ENCODE measurements at places on chromosomes 2 and 18.

DNA sequence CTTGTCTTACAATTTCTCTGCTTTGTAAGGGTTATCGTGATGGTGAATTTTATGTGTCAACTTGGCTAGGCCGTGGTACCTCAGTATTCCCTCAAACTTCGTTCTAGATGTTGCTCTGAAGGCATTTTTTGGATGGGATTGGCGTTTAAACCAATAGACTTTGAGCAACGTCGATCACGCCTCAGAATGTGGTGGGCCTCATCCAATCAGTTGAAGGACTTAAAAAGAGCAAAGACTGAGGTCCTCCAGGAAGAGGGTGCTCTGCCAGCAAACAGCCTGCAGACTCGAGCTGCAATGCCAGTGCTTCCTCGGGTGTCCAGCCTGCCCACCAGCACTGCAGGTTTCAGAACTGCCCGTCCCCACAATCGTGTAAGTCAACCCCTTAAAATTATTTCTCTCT is 145.8 kb upstream of the SALL3 start:
- no peak for DNase-seq

DNA sequence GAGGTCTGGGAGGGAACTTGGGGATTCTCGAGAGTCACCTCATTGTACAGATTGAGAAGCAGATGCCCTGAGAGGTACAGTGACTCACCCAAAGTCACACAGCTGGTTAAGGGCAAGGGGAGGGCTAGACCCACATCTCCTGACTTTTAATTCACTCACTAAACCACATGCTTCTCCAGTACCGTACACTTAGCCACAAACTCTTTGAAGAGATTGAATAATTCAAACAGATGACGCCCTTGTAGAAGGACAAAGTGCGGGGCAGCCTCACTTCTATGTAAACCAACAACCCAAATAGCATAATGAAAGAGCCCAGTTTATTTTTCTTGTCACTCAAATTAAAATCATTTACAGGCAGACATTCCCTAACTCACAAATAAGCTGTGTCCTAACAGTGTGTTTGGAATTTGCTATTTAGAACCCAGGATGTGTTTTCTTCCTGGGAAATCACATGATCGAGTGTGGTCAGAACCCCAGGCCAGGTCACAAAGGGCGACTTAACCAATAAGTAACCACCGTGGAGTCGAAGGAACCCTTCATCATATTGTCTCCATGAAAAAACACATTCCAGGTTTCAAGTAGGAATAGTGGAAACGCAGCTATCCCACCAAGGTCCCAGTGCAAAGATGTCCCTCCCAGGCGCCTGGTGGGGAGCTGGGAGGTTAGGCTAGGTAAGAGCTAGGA is 35.8 kb upstream of the PTPN4 start:
- no peak for DNase-seq

DNA sequence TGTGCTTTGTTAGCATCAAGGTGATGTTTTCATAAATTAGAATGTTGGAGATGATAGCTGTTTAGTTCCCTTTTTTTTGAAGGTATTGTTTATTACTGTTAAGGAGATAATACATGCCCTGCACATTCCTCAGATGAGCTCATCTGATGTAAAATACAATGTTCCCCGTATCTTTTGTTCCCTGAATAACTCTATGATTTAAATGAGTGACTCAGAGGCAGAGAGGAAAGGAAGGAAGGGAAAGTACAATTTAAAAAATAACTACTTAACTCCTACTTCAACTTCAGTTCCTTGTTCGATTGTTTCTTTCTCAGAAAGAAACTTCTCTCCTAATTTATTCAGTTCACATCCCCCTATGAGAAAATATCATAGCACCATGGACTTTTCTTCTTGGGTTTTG is 208.7 kb downstream of the KCNE4 start:
- DNase-seq: no peak

DNA sequence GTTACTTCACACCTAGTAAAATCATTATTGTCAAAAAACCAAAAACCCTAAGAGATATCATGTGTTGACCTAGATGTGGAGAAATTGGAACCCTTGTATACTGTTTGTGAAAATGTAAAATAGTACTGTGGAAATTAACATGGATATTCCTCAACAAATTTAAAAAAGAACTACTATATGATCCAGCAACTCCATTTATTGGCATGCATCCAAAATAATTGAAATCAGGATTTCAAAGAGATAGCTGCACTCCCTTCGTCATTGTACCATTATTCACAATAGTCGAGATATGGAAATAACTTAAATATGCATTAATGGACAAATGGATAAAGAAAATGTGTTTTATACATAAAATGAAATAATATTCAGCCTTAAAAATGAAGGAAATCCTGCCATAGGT is 105.3 kb upstream of the ZC3H15 start:
- no peak for DNase-seq

DNA sequence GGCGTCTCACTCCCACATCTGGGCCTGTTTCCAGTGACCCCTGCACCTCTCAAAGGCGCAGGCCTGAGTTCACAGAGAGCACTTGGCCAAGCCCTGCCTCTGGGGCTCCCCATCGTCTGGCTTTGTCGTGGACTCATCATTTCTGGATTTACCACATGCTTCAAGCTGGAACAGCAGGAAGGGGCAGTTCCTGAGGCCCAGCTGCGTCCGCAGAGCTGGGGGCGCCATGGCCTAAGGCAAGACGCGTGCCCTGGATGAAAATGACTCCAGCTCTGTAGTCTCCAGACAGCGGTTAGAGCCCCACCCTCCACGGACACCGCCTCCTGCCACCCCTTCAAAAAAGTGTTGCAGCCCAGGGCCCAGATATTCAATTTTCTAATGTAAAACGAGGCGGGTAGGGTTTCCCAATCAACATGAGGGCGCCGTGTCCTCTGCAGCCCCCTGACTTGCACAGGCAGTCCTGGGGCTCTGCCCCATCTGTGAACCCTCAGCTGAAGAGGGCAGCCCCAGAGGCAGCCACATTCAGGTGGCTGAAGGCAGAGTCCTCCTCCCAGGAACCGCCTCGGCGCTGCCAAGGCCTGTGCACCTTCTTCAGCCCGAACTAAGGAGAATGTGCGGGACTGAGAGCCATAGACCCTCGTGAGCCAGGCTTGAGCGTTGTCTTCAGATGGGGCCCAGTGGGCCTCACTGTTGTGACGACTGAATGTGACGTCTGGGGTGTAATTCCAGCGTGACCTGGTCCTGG is 85.5 kb downstream of the NFATC1 start:
- no peak for DNase-seq

- no peak for DNase-seq
These were observed 2.8 kb downstream of the CYTIP start for GRCh38 chr2:157441072-157441454.

DNA sequence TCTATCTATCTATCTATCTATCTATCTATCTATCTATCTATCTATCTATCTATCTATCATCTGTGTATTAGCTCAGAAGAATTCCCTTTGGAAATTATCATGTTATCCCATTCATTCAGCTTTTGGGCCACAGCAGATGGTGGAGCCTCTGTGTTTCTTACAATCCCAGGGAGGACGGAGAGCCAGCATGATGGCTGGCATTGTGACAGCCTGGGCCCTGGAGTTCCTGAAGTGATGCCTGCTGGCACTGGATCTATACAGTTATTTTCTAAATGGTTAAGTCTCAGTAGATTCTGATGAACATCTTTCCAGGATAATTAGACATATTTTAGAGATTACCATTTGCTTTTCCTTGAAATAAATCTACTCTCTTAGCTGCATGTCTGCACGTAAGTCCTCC is 385.4 kb upstream of the NXPH2 start:
- no peak for DNase-seq

GRCh38 chr2:152222975-152223637 is 47.5 kb upstream of the STAM2 start:
- DNase-seq: no peak

DNA sequence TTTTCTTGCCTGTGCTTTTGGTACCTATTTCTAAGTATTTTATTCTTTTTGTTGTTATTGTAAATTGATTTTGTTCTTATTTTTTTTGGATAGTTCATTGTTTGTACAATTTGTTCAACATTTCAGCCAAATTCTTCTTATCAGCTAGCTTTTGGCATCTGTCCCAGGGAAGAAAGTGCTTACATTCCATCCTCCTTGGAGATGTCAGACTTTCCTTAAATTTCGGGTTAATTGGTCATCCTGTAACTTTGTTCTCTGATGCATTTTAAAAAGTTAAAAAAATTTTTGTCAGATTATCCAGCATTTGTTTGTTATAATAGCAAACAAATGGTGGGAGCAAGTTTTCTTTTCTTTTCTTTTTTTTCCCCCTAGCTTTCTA is 60.3 kb downstream of the PTH2R start:
- DNase-seq: no peak

Data from stimulated activated CD4-positive, alpha-beta T cell treated with anti-CD3 and anti-CD28 coated beads, Interleukin-1b, Interleukin-23, amount 100 ng/mL, for 4 hours (primary cell).